AG09309 (cell line): ENCODE measurements at places on chromosomes 2 and 18.

DNA sequence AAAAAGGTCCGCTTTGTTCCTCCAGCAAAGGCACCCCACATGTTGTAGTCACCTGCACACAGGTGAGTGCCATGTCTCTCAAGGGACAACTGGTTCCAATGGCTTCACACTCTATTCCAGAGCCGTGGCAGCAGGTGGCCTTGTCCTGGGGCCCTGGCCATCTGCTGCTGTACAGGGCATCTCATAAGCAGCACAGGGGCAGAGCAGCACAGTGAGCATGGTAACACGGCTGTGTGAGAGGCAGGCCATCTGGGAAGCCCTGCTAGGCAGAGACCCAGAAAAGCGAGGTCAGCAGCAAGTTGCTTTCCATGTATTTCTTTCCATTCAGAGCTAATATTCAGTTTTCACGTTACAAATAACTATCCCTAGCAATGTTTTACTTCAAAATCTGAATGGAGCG lies 54.7 kb downstream of the CMPK2 start:
- DNase-seq = no peak

- DNase-seq = no peak
Observed at GRCh38 chr2:223522796-223523195, 79.4 kb downstream of the SCG2 start.

DNA sequence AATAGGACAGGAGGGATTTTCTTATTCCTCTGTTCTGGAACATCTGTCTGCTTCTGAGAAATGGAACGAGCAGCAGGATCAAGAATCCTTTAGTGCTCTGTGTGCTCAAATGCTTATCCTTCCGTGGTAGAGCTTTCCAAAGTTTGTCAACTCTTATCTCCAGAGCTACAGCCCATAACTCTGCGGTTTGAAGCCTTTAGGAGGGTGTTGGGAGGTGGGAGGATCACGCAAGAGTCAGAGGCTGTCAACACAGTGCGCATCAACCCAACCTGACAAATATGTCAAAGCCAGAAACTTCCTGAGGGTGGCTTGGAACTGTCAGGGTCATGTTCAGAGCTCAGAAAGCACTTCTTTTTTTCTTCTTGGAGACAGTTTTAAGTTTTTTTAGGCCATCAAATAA lies 95.9 kb downstream of the CRIM1 start:
- DNase-seq = no peak

DNA sequence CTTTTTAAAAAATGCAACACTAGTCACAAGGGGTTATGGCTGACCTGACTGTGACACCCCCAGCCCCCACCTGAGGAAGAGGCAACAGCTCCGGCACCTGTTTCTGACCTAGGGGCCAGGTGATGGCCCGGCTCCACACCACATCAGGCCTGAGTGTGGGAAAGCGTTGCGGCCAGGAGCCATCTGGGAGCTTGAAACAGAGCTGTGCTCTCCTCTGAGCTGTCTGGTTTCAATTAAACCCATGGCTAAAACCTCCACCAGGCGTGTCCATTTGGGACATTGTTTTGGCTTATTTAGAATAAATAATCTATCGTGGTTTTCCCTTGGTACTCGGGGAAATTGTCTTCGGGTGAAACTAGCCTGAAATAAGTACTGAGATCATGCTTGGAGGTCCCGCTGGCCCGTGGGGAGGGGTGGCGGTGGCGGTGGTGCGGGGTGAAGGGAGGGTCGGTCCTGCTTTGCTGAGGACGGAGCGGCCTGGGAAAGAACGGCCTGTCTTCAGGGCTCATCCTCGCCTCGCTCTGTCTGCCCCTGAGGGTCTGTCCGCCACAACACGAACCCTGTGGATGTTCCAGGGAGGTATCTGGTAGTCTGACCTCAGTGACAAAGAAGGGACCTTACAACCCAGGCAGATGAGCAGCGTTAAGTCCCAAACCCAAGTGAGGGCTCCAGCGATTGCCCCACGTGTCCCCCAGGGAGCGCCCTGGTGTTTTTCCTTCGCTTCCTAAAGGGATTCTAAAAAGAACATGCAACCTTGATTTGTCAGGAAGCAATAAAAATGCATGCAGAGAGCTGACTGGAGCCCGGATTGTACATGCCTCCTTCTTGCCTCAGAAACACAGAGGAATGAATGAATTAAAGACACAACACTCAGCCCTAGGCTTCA lies 58.7 kb downstream of the IL1RL2 start:
- no peak for DNase-seq

DNA sequence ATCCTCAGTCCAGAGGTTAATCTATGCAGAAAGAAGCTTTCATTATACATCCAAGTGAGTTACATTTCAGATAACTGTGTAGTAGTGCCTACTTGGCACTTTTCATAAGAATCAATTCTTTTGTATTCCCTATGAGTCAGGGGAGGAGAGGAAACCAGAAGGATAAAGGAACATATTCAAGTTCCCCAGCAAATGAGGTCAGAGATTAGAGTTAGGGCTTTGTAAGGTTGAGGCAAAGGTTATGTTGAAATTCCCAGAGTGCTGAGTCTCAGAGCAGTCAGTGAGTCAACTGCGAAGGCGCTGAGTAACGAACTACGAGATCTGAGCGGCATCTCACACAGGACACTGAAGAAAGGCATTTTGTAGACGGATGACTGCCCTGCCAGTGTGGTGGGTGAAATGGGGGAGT lies 25.1 kb upstream of the ME2 start:
- no peak for DNase-seq

DNA sequence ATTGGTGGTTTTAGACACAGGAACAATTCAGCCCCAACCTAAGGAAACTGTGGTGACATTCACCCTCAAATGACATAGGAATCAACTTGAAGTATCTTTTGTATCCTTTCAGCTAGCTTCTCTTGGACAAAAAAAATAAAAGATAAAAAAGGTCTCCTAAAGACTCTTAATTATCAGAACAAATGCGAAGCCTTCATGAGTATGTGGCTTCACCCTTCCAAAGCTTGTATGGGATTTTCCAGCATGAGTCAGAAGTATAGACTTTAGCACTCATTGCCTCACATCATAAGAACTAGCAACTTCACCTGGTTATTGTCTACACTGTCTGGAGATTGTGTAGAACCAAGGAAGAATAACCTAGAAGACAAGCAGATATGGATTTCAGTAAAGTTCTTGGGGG lies 135.4 kb downstream of the LAMA3 start:
- DNase-seq = no peak

DNA sequence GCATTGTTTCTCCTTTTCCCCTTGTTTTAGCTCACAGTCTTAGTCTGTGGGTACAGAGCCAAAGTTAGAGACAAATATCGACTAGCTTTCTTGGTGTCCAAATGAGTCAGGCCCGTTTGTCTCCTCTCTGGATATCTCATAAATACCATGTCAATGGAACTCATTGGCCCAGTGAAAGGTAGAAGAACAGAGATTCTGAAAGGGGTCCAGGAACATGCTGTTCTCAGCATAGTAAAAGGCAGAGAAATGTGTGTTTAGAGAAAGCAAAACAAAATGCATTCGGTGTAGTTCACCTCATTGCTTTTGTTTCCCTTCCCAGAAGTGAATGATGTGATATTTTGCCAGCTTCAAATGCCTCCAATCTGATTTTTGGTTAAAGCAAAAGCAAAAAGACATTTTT lies 238.6 kb upstream of the SLC8A1 start:
- no peak for DNase-seq
